ENCODE measurements at places on chromosomes 1 and 21.

GRCh38 chr1:113542221-113542701 is 151.9 kb downstream of the MAGI3 start:
- DNase-seq: no peak

GRCh38 chr1:85198864-85199263 is 2.0 kb downstream of the SYDE2 start:
- DNase-seq: no peak

DNA sequence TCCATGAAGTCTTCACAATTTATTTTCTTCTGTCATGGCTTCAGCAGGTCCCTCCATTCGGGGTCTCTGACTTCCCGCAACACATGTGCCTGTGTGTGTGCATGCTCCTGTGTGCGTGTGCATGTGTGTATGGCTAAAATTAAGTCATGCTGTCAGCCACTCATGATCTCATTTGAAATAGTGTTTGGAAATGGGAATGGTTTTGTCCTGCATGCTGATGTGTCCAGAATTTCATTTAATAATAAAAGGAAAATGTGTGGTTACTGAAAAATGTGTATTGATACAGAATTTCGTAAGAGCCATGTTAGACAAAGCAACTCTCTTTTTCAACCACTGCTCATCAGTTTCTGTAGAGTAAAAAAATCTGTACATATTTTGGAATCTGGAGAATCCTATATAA is 123.8 kb upstream of the PRDX6 start:
- no peak for DNase-seq

DNA sequence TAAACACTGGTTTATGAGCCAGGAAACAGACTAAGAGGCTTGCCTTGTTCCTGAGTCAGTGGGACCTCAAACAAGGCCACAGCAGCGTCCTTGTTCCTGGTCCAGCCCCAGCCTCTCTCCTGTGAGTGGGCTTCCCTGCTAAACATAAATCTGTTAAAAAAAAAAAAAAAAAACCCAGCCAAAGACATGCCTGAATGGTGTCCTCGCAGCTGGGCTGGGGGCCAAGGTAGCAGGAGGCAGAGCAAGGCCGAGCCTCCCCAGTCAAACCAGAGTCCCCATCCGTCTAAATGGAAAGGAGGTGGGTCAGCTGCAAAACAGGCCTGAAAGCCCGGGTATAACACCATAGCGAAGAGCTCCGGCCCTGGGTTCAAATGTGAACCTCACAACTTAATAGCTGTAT is 18.1 kb upstream of the IFFO2 start:
- no peak for DNase-seq

- DNase-seq: no peak
Observed at GRCh38 chr1:6531996-6532395, 22.3 kb downstream of the NOL9 start.

- DNase-seq: no peak
Observed at GRCh38 chr1:19922015-19922688, 1.3 kb downstream of the PLA2G2E start.

DNA sequence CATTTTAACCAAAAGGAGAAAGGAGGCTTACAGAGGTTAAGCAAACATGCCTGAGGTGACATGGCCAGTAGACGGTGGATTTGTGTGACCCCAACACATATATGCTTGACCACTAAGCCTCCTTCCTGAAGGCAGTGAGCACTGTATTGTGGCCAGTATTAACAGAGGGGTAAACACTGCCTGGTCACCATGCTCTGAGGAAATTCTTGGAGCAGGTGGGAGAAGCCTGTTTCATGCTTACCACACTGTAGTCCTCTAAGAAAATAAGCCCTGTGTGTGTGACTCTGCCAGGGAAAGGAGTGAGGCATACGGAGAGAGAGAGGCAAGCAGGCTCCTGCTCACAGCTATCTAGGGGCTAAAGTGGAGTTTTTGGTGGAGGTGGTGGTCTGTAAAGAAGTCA is 102.7 kb downstream of the KCND3 start:
- DNase-seq: no peak

GRCh38 chr1:173733912-173734311 is 19.1 kb downstream of the KLHL20 start:
- no peak for DNase-seq

DNA sequence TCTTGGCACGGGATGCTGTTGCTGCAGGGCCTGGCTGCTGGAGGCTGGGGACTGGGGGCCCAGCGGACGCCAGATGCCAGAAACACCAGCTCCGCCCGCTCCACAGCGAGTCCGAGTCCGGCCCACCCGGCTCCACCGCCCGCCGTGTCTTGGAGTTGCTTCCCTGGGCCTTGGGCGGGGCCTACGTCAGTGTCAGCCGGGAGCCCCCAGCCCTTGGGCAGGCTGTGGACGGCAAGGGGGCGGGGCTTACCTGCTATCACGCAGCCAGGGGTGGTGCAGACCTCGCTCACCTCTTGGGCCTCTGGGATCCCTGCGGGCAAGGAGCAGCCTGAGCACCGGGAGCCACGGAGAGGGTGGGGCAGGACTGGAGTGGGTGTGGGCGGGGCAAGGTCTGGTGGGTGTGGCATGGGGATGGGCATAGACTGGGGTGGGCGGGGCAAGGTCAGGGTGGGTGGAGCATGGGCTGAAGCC is 21.8 kb downstream of the MMEL1 start:
- peak; percentile 65 for DNase-seq

- no peak for DNase-seq
Observed at GRCh38 chr1:241332037-241332409, 25.0 kb downstream of the RGS7 start.

- no peak for DNase-seq
Observed at GRCh38 chr1:45442272-45442671, 48.7 kb downstream of the TESK2 start.

GRCh38 chr1:77360256-77360655 is 78.4 kb downstream of the AK5 start:
- DNase-seq: no peak

GRCh38 chr1:67687198-67687545 is 2.2 kb downstream of the GADD45A start:
- DNase-seq: no peak

DNA sequence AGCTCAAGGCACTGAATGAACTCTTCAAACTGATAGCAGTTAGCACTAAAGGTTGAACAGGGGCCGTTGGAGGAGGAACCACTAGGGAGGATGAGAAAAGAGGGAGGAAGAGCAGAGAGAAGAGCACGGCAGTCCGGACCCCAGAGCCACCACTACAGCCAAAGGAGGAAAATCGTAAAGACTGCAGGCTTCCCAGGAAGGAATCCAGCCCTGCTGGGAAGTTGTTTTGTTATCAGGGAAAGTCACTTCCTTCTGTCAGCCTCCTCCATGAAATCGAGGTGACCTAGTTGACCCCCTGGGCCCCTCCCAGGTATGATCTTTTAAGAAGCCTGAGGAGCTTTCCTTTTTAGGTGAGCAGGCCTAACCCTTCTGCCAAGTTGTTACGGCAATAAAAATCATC is 88.2 kb downstream of the PBX1 start:
- no peak for DNase-seq

GRCh38 chr1:177282976-177283375 is 112.2 kb downstream of the BRINP2 start:
- no peak for DNase-seq

DNA sequence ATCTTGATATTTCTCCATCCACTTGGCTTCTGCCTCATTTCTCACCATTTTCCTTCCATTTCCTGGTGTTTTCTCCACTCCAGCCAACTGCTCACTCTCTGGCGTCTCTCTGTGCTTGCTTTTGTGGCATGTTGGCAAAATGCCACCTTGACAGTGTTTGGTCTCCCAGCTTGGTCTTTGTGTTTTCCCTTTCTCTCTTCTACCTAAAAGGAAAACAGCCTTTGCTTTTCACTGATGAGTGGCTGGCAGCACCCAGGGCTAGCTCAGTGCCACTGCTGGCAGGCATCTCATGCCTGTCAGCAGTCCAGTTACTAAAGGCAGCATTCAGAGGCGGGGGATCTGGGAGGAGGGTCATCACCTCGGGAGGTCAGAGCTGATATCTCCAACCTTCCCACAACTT is 55.3 kb upstream of the DSCAM start:
- no peak for DNase-seq

GRCh38 chr1:117664314-117664713 is 58.5 kb downstream of the TENT5C start:
- DNase-seq: no peak

DNA sequence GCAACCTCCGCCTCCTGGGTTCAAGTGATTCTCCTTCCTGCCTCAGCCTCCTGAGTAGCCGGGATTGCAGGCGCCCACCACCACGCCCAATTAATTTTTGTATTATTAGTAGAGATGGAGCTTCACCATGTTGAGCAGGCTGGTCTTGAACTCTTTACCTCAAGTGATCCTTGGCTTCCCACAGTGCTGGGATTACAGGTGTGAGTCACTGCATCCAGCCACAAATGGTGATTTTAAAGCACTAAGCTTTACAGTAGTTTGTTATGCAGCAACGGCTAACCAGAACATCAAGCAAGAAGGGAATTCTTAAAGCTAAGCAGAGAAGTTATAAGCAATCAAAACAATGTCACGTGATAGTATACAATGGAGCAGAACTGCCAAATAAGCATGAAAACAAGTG is 65.7 kb downstream of the NVL start:
- no peak for DNase-seq

DNA sequence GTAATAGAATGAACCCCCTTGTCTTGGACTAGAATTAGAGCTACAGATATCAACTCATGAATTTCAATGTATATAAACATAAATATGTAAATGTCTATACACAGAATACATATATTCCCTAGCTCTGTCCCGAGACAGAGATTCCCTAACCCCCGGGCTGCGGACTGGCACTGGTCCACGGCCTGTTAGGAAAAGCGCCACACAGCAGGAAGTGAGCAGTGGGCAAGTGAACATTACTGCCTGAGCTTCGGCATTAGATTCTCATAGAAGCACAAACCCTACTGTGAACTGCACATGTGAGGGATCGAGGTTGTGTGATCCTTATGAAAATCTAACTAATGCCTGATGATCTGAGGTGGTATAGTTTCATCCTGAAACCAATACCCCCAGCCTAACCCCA is 51.2 kb downstream of the PIK3R3 start:
- DNase-seq: no peak
